ENCODE measurements at places on chromosomes 7 and 10.

DNA sequence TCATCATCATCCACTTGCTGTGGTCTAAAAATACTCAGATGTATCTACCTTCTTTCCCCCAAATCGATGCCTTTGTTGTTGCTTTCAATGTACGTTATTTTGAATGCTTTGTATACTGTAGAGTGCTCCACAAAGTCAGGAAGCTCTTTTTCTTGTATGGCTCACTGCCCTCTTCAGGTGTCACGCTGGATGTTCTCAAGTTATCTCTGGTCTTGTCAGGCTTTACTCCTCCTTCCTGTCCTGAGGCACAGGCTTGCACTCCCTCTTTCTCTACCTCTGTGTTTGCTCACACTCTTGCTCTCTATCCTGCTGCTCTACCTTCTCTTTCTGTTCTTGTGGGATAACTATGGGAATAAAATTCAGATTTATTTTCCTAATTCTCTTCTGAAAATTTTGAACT lies 381.3 kb downstream of the NRG3 start:
- DNase-seq = no peak

DNA sequence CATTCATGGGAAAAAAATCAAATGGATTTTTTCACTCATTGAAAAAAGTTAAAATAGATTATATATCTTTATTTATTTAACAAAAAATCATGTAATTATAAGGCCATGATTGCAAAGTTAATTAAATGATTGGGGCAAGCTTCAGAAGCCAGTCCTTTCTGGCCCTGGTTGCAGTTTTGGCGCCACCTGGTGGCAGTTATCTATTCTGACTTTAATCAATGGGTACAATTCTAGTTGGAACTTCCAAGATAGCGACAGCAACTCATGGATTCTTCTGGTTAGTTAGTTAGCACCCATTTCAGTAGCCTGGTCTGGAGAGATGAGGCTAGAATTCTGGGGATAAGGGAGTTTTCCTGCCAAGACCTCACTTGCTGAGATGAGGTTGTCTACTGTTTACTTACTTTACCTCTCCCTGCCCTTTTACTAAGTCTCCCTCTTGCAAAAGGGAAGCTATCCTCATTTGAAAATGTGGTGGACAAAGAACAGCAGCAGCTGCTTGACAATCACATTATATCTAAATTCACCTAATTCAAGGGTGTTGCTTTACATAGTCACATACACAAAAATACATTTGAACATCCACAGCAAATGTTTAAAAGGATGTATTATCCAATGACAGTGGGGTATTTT lies 42.3 kb downstream of the NOC3L start:
- DNase-seq = peak; percentile 43

GRCh38 chr7:92025260-92025659 lies 84.6 kb downstream of the AKAP9 start:
- DNase-seq = no peak

- DNase-seq = no peak
Measured at GRCh38 chr7:72709909-72710308, 118.1 kb downstream of the TYW1B start.

GRCh38 chr10:52961323-52961722 lies 188.7 kb upstream of the MBL2 start:
- DNase-seq = no peak

GRCh38 chr10:103715430-103715829 lies 139.9 kb downstream of the SH3PXD2A start:
- no peak for DNase-seq

- DNase-seq = no peak
Measured at GRCh38 chr10:8048281-8049008, 6.0 kb upstream of the GATA3 start.

DNA sequence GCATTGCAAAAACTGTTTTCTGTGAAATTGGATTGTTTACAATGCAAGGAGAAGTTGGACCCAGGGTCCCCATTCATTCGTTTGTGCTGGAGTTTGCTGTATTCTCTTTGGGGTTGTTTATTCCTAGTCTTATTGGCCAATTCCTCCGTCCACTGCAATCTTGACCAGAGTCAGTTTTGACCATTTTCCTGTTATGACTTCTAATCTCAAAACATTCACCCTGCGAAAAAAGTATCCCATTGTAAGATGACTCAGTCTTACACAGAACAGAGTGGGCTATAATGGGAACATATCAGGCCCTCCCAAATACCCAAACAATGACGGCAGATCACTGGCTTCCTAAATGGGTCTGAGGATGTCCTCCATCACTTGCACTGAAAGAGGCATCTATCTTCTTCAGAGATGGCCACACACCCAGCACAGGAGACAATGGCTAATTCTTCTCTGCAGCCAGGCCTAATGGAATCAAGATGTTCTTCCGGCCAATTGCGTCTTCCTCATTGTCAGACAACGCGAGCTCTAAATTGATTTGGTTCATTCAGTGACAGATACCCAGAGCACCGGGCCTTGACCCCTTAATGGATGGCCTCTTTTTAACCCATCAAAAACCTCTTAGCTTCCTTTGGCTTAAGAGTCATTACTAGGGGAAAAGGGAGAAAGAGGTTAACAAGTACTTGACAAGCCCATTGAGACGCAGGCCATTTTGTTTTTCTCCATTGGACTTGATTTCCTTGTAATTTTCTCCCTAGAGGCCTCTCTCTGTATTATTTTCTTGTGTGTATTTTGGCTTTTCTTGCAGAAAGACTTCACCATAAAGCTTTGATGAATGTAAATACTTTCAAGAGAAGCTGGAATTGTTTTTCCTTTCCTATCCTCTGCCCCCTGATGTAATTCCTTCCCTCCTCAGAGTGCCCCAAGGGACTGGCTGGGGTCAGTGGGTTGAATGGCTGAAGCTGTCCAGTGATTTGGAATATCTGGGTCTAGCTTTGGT lies 129.6 kb downstream of the PRPF18 start:
- DNase-seq = no peak

DNA sequence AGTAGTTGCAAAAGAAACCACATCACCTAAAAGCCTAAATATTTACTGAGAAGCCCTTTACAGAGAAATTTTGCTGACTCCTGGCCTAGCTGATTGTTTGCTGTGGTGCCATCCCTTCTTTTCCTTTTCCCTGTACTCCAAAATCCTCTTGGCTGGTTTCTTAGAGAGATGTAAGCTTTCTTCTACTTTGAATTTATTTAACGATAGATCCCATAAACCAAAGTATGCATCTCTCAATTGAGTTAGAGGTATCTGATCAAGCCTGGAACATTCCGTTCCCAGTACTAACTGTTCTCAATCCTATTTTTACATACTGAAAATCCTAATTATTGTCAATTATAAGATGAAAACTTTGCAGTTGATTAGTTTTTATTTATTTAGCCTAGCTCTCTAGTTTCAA lies 6.3 kb downstream of the TMEM60 start:
- no peak for DNase-seq

DNA sequence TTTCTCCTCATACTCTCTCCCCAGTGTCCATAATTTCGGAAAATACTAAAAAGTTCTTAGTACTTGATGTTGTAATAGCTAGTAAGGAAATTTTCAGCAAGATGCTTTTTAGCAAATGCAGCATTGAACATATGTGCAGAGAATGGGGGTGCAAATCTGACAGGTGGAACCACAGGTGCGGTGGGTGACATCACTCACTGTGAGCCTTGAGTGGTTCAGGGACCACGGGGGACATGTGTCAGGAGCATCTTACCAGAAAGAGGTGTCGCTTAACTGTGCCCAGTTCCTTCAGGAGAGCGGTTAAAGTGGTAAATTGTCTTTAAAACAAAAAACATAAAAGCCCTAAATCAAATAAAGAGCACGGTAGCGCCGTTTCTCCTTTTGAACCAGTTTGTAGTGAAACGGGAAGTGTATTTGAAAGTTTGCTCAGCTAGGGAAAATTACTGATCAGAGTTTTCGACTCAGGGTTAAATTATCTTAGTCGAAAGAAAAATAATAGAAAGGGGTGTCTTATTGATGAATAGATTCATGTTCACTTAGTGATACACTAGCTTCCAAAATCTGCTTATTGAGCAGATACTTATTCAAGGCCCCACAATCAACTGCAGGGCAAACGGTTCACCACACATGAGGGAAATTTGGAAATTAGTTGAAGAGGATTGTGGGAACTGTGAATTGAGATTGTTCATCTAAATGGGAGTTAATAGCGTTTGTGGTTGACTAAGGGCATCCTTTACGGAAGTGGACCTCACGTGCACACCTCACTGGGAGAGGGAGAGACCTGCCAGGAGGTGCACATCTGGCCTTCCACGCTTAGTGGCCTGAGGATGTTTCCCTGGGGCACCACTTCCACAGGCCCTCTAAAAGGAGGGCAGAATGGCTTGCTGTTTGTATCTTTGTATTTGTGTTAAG lies 12.7 kb downstream of the CUL1 start:
- no peak for DNase-seq

DNA sequence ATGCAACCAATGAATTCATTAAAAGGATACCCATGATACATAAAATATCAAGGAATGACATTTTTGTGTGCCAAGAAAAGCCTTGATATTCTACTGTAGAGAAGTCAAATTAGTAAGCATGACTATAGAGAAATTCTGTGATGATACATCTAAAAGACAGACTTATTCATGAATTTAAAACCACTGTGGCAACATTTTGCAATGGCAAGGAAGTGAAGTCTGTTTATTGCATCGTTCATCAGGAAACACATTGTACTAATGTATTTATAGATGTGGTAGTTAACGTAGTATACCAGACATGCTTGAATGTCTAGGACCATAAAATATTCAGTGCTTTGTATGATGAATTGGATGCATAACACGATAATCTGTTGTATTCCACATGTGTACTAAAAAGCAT lies 9.3 kb upstream of the CLEC5A start:
- no peak for DNase-seq

Data from NCI-H1694 (cell line).